ENCODE measurements at places on chromosomes 3 and 15.

DNA sequence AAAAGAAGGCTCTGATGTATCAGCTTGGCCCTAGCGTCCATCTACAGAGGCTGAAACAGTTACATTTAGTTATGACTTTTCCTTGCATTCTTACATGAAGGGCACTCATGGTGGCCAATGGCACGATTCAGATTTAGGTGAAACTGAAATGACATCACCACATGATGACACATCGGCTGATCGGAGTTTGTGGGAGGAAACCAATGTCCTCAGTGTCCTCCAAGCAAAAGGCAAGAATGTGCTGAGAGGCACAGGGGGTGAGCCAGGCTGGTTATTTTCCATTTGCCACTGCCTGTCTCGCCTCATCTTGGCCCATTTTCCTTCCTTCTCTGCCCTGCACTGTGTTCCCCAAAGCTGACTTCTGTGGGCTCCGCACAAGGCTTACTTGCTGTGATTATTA, 34.4 kb downstream of the TARS3 start:
- no peak for DNase-seq

DNA sequence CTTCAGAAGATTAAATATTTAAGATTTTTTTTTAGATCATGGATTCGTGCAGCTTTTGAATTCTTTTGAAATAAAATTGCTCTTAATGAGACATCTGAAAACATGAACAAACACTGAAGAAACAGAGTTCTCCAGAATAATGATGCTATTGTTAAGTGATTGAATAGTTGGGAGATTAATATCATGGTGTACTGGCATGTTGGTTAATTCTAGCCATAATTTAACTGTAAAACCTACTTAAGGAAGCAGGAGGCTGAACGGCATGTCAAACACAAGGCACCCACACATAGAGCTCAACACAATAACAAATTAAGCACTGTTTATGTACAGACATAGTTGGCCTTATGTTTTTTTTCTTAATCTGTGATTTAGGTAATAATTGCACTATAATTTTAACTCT, 185.6 kb downstream of the RBMS3 start:
- no peak for DNase-seq

DNA sequence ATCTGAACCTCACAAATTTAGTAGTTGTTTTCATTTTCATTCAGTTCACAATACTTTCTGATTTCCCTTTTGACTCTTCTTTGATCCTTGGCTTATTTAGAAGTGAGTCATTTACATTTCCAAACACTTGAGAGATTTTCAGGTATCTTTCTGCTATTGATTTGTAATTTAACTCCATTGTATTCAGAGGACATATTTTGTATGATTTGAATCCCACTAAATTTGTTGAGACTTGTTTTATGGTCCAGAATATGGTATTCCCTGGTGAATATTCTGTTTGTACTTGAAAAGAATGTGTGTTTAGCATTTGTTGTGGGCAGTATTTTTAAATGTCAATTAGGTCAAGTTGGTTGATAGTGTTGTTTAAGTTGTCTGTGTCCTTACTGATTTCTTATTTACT, 29.6 kb downstream of the FAN1 start:
- DNase-seq: no peak

GRCh38 chr3:130688697-130689470, 57.7 kb downstream of the PIK3R4 start:
- DNase-seq: no peak

- DNase-seq: peak; percentile 45
Observed at GRCh38 chr3:87082796-87083440, 92.0 kb upstream of the VGLL3 start.

DNA sequence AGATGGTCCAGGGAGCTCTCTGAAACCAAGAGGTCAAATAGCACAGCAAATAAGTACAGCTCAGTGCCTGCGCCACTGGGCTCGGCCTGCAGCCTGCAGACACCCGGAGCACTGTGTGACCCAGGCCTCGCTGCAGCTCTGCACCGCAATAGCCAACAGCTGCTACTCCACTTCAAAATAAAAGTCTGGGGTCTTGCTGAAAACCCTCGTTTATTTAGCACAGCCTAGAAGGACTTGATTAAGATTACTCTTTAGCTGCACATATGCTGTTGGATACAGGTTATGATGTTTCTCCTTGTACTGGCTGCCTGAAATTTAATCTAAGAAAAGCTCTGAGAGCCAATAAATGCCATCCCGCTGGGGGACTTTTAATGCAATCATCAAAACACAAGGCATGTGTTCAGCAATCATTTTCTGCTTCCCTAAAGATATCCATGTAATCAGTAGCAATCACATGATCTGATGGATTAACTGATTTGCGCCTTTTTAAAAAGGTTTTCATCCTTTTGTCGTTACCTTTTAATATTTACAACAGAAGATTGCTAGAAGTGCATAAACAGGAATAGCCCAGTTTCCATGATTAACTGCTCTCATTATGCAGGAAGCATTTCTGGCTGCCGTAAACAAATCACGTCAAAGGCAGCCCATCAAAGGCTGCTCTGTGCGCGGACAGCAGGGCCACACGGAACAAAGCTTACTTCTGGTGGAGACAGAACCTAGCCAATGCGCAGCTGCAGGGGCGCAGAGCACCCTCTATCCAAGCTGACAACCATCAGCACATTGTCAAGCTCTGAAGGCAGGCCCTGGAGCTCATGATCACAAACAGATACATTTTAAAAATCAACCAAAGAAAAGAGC, 58.8 kb downstream of the CLASP2 start:
- no peak for DNase-seq

- DNase-seq: peak; percentile 56
Observed at GRCh38 chr3:155960060-155960459, 89.6 kb downstream of the GMPS start.

DNA sequence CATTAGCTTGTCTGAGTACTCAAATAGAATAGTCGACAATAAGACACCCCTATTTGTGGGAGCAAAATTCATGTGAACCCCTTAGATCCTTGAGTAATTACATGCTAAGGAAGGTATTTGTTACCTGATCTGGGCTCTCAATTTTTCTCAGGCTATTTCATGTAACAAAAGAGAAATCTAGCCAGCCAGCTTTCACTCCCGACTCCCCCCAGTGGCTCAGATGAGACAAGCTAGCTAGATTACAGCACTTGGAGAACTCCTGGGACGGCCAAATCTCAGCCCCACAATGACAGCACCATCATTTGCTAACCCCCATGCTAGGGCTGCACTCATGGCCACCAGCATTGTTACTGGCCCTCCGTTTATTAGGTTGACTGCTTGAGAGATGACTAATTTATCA, 41.3 kb downstream of the GLDN start:
- peak; percentile 50 for DNase-seq

DNA sequence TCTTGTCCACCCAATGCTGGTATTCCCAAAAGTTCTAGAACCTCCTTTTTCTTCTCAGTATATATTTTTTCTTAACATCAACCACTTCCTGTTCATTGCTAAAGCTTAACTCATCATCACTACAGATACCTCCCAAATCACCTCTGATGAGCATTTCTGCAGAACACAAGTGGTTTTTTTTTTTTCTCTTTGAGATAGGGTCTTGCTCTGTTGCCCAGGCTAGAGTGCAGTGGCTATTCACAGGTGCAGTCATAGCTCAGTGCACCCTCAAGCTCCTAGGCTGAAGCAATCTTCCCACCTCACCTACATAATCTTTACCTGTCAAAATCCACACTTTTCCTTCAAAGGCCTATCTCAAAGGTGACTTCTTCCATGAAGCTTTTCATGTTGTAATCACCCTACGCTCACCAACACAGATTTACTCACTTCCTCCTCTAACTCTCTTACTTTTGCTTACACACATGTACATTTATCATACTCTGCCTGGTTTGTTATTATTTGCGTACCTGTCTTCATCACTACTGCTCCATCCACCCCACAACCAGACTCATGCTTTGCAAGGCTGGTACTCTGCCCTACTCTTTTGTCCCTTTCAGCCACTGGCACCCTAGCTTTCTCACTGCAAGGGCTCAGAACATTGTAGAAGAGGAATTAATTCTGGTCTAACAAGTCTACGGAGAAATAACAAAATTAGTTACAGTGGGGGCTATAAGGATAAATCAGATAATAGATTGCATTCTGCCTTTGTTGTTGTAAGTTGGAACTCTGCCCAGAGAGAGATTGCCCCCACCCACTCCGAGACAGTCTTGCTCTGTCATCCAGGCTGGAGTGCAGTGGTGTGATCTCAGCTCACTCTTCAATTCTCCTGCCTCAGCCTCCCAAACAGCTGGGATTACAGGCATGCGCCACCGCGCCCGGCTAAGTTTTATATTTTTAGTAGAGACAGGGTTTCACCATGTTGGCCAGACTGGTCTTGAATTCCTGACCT, 27.5 kb downstream of the HERC1 start:
- no peak for DNase-seq

GRCh38 chr3:112763258-112763657, 83.4 kb downstream of the CD200R1L start:
- no peak for DNase-seq
